HS-5 (cell line): ENCODE measurements at places on chromosomes 13 and 19.
A peak's percentile ranks its signal among the peaks of the same experiment; 100 is the strongest.

DNA sequence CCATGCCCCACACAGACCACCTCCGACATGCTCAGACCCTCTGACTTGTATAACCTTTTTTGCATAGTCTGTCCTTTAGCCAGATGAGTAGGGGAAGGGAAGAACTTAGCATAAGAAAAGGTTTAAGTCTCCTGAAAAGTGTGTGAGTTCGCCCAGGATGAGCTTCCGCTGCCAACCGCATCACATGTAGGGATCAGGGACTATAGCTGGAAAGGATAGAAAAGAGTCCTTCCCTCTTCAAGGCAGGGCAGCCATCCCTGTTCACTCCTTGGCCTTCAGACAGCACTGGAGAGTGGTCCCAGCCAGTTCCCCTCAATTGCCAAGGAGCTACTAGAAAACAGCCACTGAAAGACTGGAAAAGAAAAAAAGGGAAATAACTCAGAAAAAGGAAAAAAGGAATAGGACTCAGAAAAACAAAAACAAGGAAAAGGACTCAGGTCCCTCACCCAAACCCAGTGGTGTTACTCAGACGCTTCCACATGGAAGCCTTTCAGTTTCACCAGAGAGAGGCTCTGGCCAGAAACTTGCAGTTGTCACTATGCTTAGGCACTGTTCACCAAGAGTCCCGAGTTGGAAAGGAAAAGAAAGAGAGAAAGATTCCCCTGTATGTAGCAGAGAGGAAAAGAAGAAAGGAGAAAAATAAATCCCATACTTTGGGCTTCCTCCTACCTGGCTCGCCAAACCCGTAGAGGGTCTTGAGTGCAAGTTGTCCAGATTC is 5.6 kb upstream of the TM9SF2 start:
- DNase-seq: no peak

DNA sequence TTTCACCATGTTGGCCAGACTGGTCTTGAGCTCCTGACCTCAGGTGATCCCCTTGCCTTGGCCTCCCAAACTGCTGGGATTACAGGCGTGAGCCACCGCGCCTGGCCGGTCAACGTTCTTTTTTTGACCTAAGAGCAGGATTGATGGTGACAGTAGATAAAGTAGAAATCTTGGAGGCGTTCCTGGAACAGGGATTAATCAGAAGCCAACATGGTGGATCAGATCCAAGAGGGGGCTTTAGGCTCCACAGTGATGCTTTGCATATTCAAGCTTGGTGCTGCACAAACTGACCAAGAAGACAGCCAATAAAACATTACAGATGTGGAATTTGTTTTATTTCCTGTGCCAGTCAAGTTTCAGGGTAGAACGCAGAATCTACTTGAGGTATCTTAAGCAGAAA is 271.2 kb downstream of the FGF9 start:
- no peak for DNase-seq

- no peak for DNase-seq
These were observed 427.9 kb downstream of the ZNF536 start for GRCh38 chr19:30799865-30800755.

GRCh38 chr19:15902254-15902653 is 4.4 kb upstream of the CYP4F2 start:
- no peak for DNase-seq

GRCh38 chr19:35899547-35900214 is 659 bp downstream of the NFKBID start:
- DNase-seq: peak; percentile 51
